ENCODE measurements at places on chromosomes 2 and 18.

DNA sequence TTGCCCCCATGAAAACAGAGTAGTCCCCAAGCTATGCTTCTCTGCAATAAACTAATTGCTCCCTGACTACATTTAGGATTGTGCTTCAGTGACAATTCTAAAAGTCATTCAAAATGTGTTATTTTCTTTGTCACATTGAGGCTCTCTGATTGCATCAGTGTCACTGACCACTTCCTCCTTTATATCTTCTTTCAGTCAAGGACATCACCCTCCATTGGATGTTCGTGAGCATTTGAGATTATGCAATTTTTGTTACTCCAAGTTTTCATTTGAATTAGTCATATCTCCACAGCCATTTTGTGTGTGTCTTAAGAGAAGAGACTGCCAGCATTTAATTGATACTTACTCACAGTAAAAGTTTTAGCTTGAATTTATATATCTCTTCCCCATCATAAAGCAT is 780.8 kb upstream of the GCFC2 start:
- no peak for DNase-seq

GRCh38 chr2:215594766-215595165 is 158.9 kb upstream of the FN1 start:
- no peak for DNase-seq

DNA sequence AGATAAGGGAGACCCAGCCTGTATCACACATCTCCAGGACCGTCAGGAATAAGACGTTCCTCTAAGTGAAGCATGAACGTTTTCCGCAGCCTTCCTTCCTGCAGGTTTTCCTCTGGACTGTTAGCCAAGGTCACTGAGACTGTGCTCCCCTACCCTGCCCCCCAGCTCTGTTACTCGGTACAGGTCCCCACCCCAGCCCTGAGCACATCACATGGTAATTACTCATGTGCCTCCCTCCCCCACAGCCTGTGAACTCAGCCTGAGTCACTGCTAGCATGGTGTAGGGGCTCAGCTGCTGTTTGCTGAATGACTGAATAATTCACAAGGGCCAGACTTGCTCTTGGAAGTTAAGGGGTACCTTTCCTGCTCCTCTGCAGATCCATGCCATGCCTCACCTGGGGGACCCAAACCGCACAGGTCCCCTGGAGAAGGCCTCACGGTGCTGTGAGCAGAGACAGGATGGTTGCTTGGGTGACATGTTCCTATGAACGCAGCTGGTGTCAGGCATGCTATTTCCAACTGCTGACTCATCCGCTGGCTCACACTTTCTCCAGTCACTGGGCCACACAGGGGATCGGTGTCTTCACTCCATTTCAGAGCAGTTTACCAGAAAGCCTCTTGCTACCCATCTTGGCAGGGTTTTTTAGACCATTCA is 88.2 kb downstream of the PLB1 start:
- DNase-seq: no peak

- no peak for DNase-seq
Measured at GRCh38 chr2:176639016-176639343, 369.7 kb downstream of the MTX2 start.

GRCh38 chr18:36281936-36282335 is 15.6 kb upstream of the FHOD3 start:
- DNase-seq: no peak

DNA sequence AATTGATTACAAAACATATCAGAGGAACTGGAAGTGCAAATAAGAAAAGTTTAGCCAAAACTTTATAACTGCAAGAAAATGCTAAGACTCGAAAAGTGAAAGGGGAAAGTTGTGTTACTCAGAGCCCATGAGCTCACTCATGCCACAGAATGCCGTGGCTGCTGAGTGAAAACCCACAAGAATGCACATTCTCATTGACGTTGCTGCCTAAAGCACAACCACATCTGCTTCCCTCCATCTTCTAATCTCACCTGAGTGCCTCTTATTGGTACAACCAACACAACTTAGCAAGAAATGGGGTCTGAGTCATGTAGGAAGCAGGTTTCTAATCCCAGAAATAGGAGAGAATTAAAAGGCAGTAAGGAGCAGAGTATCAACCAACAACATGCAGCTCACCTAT is 259.7 kb downstream of the LNPK start:
- no peak for DNase-seq

- no peak for DNase-seq
Measured at GRCh38 chr2:217863883-217864282, 138.9 kb downstream of the TNS1 start.

- DNase-seq: no peak
Measured at GRCh38 chr18:13039806-13040205, 48.6 kb downstream of the CEP192 start.

GRCh38 chr2:64054161-64054915 is 35.1 kb upstream of the VPS54 start:
- DNase-seq: no peak

DNA sequence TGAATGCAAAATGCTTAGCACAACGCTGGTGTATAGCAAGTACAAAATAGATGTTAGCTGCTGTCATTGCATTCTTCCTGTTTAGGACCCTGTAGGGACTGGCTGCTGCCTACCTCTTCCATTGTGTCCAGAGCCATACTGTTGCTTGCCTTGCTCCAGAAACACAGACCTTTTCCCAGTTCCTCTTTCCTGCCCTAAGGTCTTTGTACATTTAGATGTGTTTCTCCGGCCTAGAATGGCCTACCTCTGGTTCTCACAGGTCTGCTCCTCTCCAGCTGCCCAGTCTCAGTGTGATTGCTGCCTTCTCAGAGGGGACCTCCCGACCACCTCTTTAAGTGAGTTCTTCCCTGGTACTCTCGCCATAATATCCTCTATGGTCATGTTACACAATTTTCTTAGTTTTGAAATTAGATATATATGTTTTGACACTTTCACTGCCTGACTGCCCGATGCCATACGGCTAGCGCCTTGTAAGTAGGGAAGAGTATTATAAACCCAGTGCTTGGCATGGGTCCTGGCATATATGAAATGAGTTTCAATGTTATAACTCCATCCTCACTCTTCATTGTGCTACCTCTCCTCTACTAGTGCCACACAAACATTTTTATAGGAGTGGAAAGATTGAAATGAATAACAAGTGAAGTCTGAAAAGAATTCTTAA is 48.3 kb downstream of the RFTN2 start:
- DNase-seq: no peak

DNA sequence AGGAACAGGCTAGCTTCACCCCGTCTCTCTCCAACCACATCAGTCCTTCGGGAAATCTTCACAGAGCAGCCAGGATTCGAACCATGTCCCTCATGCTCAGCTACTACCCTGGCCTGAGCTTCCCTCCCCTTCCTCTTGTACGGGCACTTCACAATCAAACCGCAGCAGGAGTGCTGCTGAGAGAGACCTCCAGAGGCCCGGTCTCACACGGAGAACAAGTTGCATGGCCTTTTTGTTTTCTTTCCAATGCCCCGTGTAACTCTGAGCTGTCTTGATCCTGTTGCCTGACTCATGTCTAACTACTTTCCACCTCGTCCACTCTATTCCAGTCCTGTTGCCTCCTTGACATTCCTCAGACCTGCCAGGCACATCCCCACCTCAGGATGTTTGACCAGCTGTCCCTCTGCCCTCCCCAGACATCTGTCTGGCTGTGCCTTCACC is 25.4 kb downstream of the FBLN7 start:
- DNase-seq: no peak

- no peak for DNase-seq
Measured at GRCh38 chr2:208255557-208256106, 761 bp upstream of the IDH1 start.

GRCh38 chr2:21059885-21060610 is 16.2 kb upstream of the APOB start:
- no peak for DNase-seq

DNA sequence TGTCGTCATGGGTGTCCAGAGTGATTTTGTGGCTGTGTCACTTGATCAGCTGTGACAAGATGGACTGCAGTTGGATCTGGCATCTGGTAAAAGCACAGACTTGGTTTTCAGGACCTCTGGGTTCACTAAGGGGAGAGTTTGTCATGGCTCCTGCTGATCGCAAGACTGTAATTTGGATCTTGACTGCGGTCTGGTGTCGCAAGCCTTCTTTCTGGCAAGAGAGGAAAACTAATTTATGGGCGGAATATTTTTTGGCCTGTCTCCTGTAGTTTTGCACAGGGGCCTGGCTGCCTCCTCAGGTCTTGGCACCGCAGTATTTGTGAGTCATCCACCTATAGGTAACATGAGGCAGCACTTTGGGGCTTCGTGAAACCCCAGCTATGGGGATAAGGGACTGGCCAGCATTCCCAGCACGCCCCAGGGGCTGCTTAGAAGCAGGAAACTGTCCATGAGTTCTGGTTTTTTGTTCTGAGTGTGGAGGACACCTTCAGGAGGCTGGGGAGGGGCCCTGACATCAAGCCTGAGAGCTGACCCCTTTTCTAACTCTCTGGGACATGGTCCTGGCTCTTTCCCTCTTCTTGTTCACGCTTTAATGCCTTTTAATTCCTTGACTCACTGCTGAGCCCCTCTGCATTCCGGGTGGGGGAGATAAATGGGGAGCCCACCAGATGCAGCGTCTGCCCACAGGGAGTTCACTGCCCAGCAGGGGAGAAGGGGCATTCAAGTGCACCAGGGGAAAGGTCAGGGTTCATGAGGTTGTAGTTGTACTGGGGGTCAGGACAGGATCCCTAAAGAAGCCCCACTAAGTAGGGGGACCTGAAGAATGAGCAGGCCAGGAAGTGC is 12.2 kb downstream of the SH3BP4 start:
- DNase-seq: no peak

DNA sequence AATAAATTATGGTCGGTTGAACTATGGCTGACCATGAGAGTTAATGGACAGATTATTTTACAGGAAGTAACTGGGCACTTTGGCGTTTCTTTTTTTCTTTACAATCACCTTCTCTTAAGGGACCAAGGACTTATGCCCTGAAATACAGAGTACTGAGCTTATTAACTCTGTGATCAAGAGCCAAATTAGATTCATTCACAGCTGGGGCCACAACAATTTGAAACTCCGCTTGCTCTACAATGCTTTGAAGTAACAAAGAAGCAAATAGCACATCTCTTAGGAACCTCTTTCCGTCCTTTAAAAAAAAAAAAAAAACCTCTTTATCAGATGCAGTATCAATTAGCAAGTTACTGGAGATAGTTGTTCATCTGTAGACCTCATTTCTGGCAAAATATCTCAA is 112.0 kb downstream of the LYPD6 start:
- DNase-seq: no peak

- DNase-seq: no peak
Measured at GRCh38 chr18:32730620-32731091, 42.2 kb downstream of the KLHL14 start.

- DNase-seq: no peak
Measured at GRCh38 chr2:40129725-40130124, 322.2 kb downstream of the SLC8A1 start.

- DNase-seq: no peak
Measured at GRCh38 chr18:59460072-59460420, 101.0 kb upstream of the LMAN1 start.

- no peak for DNase-seq
Measured at GRCh38 chr2:160252900-160253299, 52.8 kb upstream of the ITGB6 start.

DNA sequence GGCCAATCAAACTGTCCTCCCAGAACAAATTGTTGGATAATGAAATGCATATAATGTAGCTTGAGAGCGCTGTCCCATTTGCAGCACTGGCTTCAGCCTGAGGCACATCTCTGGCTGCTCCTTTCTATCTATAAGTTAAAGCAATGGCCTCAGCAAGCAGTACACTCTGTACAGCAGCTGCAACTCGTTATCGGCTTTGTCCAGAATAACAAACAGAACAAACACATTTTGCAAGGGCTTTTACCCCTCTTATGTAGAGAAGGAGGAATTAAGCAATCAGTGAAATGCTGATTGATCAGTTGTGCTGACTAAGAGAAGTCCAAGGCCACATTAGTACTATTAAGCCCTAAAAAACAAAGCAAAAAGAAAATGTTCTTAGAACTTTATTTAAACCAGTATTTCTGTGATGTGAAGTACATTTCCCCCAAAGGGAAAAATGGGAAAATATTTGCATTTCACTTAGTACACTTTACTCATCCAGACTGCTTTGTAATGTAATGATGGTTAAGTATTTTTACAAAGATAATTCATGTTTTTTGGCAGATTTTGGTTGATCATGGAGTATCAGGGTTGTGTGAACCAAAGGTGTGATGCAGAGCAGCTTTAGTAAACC is 15.0 kb upstream of the CPS1 start:
- no peak for DNase-seq

GRCh38 chr18:9517869-9518268 is 42.6 kb downstream of the RALBP1 start:
- DNase-seq: no peak

DNA sequence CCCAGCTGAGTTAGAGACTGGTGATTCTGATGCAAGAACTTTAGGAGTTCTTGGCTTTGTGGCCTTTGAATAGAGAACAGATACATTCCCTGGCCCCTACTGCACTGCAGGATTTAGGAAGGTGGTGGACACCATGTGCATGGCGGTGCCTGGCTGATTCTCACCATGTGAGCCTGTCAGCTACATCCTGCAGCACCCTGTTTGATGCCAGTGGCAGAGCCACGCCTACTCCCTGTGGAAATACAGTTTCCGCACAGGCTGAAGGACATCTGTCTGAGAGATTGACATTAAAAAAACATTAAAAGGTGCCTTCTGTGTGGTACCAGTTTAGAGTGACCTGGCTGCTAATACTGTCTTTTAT is 50.0 kb downstream of the KCNE4 start:
- no peak for DNase-seq

GRCh38 chr2:136448432-136448831 is 316.9 kb upstream of the THSD7B start:
- no peak for DNase-seq

GRCh38 chr2:165536851-165537499 is 67.5 kb downstream of the CSRNP3 start:
- DNase-seq: no peak

GRCh38 chr2:238379096-238379810 is 47.5 kb upstream of the ASB1 start:
- DNase-seq: no peak

DNA sequence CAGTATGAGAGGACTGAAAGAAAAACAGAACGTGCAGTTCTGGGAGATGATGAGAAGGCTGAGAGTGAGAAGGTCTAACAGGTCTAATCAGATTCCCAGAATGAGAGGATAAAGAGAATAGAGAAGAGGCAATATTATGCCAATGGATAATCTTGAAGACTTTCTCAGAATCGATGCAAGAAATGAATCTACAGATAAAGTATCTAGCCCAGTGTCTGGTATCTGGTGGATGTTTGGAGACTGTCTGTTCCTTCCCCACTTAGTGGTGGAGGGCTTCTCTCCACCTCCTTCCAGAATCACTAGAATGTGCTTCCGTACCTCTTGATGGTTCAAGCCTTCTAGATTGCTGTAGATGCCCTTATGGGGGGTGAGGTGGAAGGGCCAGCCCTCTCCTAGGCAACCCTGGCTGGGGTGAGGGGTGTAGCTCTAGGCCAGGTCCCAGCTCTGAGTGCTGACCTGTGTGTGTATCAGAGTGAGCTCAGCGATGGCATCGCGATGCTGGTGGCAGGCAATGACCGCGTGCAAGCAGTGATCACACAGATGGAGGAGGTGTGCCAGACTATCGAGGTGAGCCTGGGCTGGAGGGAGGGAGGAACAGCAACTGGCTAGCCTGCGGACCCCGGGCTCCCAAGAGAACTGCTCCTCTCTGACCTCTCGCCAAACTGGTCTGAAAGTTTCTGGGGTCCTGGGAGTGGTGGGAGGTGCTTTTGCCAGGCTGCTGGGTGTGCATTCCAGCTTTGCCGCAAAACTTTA is 3.6 kb downstream of the UCN start:
- DNase-seq: no peak

GRCh38 chr2:235541838-235542549 is 48.2 kb downstream of the AGAP1 start:
- DNase-seq: no peak
